Fibroblast of lung (primary cell): ENCODE measurements at places on chromosomes 11 and 22. TPM values are rescaled to one million over a fixed set of nuclear protein-coding genes. Genes with fewer than 3 reads are reported as not detected.

ANGPTL5 gene
- 0.17 and 0.77 TPM in 2 replicates for total RNA-seq

TSKU gene
- 5.0 and 5.1 TPM in 2 replicates for total RNA-seq

UPB1 gene
- total RNA-seq, result under 0.01 TPM in 1 of 2 replicates, not detected in the other

MAML2 gene
- 9.8 and 13.0 TPM in 2 replicates for total RNA-seq

MRGPRX3 gene
- total RNA-seq, result not detected in 2 replicates

ARHGAP8 gene
- under 0.01 and 0.17 TPM in 2 replicates for total RNA-seq

MAPK8IP1 gene
- 6.6 and 7.4 TPM in 2 replicates for total RNA-seq

TMX2 gene
- 55.7 and 62.8 TPM in 2 replicates for total RNA-seq

ROBO4 gene
- total RNA-seq, result 0.26 and 0.66 TPM in 2 replicates

MS4A6A gene
- not detected in 2 replicates for total RNA-seq

TRPM5 gene
- not detected in 2 replicates for total RNA-seq

CNGA4 gene
- 0.17 TPM in 1 of 2 replicates, not detected in the other for total RNA-seq

TRIM66 gene
- 5.6 and 13.7 TPM in 2 replicates for total RNA-seq

PI4KA gene
- 32.9 and 40.6 TPM in 2 replicates for total RNA-seq

TMEM191B gene
- under 0.01 and 4.1 TPM in 2 replicates for total RNA-seq

PTPRCAP gene
- under 0.01 and 0.17 TPM in 2 replicates for total RNA-seq

LRRC4C gene
- total RNA-seq, result under 0.01 TPM in 2 replicates

SAA1 gene
- total RNA-seq, result not detected in 2 replicates

DEPDC7 gene
- 5.6 and 8.4 TPM in 2 replicates for total RNA-seq

LRRN4CL gene
- 13.4 and 31.5 TPM in 2 replicates for total RNA-seq

KCTD14 gene
- total RNA-seq, result 0.33 and 0.77 TPM in 2 replicates

CD44 gene
- 446 and 660 TPM in 2 replicates for total RNA-seq

FOXRED1 gene
- total RNA-seq, result 8.7 and 8.8 TPM in 2 replicates

PRPF19 gene
- total RNA-seq, result 34.7 and 37.7 TPM in 2 replicates

TXNRD2 gene
- total RNA-seq, result 18.2 and 30.7 TPM in 2 replicates

MS4A4E gene
- not detected in 2 replicates for total RNA-seq

LGALS12 gene
- total RNA-seq, result under 0.01 TPM in 1 of 2 replicates, not detected in the other

OR6A2 gene
- under 0.01 and 0.17 TPM in 2 replicates for total RNA-seq

OR10W1 gene
- not detected in 2 replicates for total RNA-seq

SNX32 gene
- 2.3 and 3.1 TPM in 2 replicates for total RNA-seq

TRIM22 gene
- total RNA-seq, result 94.8 and 112 TPM in 2 replicates

MAP6 gene
- 0.17 and 0.26 TPM in 2 replicates for total RNA-seq

OR52A1 gene
- not detected in 2 replicates for total RNA-seq

GPHA2 gene
- not detected in 2 replicates for total RNA-seq

DEFB131B gene
- not detected in 2 replicates for total RNA-seq

TPBGL gene
- under 0.01 TPM in 1 of 2 replicates, not detected in the other for total RNA-seq

NF2 gene
- 37.0 and 55.5 TPM in 2 replicates for total RNA-seq

PDE2A gene
- 0.50 and 0.77 TPM in 2 replicates for total RNA-seq
